CD8-positive, alpha-beta T cell (primary cell): ENCODE measurements at places on chromosomes 6 and 20. TPM values are rescaled to one million over a fixed set of nuclear protein-coding genes. Genes with fewer than 3 reads are reported as not detected.

The ANKRD66 gene
- total RNA-seq: not detected

The SLPI gene
- total RNA-seq: not detected

The MAS1 gene
- total RNA-seq: not detected

The OR2J3 gene
- not detected for total RNA-seq

The PAK5 gene
- total RNA-seq: not detected

The SDHAF4 gene
- total RNA-seq: 1.7 TPM

The WFDC5 gene
- not detected for total RNA-seq

The SUMO4 gene
- total RNA-seq: 5.4 TPM

The BTN1A1 gene
- total RNA-seq: not detected

The LRRC1 gene
- 0.87 TPM for total RNA-seq

The DZANK1 gene
- 2.0 TPM for total RNA-seq

The FUT9 gene
- total RNA-seq: not detected

The SOX18 gene
- total RNA-seq: not detected

The SCRT2 gene
- not detected for total RNA-seq

The TCP11 gene
- not detected for total RNA-seq
